Stimulated activated CD4-positive, alpha-beta T cell treated with anti-CD3 and anti-CD28 coated beads, Interleukin-1b, Interleukin-23, amount 100 ng/mL, for 24 hours (primary cell): ENCODE measurements at places on chromosomes 12 and 14.

DNA sequence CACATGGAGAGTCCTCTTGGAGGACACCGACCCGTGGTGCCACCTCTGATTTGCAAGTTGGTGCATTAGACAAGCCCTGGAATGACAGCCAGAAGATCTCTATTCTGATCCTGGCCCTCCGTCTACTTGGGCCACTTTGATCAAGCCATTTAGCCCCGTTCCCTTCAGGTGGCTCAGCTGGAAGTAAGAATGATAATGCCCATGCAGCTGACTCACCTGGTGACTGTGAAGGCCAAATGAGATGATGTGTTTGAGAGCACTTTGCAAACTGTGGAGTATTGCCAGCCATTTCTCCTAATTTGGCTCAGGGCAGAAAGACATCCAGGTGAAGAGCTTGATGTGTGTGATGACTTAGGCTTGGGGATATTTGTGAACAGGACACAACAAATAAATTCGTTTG lies 165.9 kb downstream of the ETV6 start:
- no peak for DNase-seq

DNA sequence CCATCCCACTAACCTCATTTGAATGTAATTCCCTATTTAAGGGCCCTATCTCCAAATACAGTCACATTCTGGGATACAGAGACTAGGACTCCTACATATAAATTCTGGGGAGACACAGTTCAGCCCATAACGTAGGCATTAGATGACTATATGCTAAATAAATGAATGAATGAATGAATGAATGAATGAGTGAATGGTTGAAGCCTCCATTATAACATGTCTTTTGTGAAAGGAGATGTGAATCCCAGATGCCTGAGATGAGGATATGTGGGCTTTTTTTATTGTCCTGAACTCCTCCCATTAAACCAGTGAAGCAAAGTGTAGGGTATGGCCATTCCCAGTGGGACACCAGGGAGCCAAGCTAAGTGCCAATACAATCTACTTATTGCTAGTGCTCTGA lies 20.5 kb upstream of the TMEM233 start:
- DNase-seq, result no peak

DNA sequence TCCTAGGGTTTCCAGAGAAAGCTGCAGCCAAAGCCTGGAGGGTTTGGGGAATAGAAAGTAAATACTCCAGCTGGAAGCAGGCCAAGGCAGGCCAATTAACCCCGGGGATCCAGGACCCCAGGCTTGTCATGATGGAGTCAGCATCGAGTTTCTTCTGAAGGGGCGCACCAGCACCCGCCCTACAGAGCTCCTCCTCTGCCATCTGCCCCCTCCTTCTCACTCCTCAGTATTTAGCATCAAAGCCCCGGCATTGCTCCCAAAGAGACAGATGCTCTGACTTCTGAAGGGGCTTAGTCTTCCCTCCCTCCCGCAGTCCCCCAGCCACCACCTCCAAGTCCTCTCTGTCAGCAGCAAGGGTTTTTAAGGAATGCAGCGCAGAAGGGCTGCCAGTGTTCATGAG lies 285.1 kb upstream of the NOS1 start:
- DNase-seq, result no peak

- no peak for DNase-seq
These were observed 447.5 kb downstream of the ADAMTS20 start for GRCh38 chr12:43104494-43104893.

- no peak for DNase-seq
These were observed 50.7 kb downstream of the IQSEC3 start for GRCh38 chr12:117311-117710.

DNA sequence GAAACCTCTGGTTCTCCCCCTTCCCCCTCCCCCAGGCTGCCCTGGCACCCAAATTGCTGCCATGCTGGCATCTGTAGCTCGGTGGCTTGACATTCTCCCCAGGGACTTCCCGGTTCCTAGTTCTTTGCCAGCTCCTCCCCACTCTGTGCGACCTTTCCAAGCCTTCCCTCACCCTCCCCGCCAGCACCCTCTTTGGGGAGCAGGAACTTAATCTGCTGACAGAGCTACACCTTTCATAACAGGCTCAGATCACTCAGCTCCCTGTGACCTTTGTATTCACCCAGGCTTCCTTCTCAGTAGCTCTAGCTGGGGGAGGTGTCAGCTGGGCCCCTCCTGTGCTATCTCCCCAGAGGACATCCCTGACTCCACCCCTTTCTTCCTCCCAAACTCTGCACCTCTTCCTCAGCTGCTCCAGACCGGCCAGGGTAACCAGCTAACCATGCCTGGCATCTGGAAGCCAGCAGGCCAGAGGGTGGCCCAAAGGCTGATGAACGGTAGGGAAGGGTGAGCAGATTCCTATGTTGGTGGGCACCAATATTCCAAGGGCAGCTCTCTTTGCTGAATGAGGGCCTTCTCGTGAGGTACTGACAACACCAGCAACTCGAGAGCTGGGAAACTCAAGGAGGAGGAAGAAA lies 1.8 kb upstream of the COX14 start:
- DNase-seq, result no peak

DNA sequence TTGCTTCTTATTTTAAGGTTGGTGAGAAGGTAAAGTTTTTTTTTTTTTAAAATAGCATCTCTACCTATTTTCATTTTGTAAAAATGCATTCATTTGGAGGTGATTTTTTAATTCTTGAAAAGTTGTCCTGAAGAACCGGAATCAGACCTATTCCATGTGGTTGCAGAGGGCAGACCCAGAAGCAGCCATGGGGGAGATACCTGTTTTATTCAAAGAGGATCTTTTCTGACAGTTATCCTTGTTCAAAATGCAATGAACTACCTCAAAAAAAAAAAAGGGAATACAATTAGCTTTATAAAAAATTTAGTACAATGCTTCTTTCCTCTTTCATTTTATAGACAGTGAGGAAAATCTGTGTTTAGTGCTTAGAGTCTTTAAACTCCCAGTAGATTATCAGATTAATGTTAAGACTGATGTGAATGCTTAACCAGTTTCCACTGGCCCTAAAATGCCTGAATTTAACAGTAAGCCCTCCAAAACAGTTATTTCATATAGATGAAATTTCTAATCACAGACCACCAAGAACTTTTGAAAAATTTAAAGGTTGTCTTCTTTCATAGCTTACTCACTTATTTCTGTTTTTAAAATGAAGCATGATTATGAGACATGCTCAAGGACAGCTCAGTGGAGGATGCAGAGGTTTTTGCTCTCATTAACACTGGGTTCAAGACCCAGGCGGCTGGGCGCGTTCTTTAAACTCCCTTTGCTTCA lies 8.6 kb upstream of the NEMF start:
- DNase-seq, result no peak

- DNase-seq, result no peak
These were observed 45.8 kb downstream of the SSH1 start for GRCh38 chr12:108811411-108812180.

- no peak for DNase-seq
These were observed 161.9 kb upstream of the CAND1 start for GRCh38 chr12:67107235-67107634.

DNA sequence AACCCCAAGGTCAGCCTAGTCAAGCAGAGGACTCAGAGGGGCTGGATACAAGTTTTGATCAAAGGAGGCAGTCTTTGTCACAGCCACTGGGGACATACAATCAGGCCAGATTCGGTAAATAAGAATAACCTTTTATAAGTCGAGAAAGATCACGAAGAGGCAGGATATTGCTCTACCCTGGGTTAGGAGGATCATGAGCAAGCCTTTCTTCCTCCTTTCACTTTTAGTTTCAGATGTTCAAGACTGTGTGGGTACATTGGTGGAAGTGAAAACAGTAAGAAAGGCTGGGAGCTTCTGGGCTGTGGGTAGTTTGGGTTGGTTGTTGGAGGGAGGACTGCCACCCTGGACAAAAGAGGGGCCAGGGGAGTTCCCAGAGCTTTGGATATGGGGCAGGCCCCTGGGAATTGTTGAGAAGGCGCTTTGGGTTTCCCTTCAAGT lies 127.7 kb downstream of the SNAPC1 start:
- DNase-seq, result no peak

- DNase-seq, result no peak
These were observed 4.2 kb upstream of the C1QL4 start for GRCh38 chr12:49340971-49341776.

- DNase-seq, result no peak
These were observed 25.5 kb downstream of the CFAP251 start for GRCh38 chr12:121943926-121944325.

DNA sequence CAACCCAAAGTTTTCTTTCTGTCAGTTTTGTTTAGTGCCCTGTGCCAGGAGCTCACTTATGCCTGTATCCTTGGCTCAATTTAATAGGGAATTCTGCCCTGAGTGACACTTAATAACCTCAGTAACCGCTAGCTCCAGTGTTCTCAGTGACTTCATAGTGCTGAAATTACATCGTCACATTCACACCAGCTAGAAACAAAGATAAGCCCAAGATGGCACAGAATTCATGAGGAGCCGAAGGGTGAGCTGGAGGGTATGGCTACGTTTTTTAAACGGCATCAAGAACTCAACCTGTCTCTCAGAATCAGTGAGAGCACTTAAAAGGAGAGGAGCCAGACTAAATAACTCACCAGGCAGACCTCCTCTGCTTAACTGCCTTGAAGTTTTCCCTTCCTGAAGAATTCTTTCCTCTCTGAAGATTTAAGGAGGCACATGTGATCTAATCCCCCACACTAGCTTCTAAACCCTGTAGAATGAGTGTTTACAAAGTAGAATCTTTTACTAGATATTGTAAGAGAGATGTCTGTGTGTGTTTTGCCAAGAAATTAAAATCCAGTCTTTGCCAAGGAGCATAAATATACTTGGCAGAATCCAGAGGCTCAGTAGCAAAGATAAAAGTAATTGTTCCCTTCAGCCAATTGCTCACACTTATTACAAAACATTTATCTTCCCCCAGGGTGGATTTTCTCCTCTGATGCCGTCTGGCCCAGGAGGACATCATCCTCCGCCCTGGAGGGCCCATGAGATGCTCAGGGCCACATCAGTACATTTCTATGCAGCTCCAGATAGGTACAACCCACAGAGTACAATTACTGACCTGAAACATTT lies 37.3 kb downstream of the PTGER2 start:
- DNase-seq, result no peak

DNA sequence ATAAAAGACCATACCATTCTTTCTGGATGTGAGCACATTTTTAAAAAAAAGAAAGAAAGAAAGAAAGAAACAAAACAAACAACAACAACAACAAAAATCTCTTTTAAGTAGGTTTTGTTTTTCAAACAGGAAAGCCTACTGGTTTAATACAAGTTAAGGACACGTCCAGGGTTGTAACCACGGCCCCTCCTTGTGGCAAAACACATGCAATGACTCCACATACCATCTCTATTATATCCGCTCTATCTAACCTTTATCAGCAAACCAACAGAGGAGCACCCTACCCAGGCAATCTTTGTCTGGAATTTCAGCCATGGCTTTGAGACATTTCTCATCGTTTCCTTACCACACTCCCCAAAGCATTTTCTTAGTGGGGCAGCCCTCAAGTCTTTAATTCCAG lies 360.5 kb upstream of the TMPO start:
- DNase-seq, result no peak

DNA sequence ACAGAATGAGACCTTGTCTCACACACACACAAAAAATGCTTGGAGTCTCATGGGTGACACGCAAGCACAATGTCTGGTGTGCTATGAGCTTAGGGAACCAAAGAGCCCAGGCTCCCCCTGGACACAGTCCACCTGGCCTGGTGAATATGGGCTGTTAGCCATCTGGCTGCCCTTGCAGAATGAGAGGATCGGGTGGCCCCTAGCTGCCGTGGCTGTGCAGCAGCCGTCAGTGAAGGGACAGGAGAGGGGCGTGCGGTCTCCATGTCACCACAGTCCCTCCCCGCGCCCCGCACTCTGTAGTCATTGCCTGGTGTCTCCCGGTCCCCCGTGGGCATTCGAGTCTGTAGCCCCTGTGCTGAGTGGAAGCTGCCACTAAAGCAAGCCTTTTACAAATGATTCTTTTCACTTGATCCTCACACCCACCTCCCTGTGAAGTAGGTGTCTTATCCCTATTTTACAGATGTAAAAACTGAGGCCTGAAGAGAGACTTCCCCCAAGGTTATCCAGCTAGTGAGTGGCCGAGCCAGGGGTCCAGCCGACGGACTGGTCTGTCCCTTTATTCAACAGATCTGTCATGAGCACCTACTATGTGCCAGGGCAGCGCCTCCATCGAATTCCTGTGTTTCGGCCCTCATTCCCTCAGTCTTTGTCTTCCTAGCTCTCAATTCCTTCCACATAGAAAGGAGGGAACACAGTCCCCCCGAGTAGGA lies 18.8 kb downstream of the MVK start:
- no peak for DNase-seq

DNA sequence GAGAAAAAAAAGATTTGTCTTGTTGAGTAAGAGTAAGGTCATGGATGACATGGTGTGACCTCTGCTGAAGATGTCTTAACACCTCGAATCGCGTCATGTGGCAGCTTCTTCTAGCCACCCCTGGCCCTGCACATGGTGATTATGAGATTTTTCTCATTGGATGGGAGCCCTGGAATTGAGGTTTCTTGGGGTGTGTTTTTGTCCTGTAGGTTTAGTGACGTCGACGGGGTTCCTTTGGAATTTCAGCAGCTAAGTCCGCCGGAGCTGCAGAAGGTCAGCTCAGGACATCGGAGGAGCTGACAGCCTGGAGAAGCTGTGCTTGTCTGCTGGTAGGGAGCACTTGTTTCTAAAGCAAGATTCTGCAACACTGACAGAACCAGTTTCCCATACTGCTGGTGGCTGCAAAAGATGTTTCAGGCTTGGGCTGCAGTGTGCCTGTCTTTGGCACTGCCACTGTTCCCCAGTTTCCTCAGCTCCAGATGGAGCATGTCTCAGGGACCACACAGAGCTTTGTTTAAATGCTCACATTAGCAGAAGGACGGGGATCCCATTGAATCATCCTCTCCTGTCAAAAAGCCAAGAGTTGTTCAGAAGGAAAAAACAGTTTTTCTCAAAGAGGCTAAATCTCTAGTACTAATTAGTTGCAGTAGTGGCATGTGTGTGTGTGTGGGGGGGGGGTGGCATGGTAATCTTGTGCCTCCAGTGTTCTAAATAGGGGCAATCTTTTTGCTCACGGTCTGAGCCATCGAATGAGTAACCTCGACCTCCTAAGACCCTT lies 5.2 kb upstream of the FOS start:
- no peak for DNase-seq

DNA sequence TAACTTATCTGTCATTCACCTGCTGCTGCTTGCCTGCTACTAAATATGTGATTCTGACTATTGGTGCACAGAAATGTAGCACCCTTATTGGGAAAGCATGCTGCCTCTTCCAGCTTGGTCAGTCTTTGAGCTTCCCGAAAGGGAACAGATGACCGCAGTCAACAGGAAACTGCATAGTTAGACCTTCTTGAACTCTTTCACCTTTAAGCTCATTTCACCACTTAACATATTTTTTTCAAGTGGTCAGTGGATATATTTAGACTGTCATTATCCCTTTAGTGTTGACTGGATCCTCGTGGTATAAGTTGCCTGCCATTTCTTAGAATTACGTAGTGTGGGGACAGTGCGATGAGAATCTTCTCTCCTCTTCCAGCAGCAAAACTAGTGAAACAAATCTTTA lies 224.9 kb downstream of the FBXL14 start:
- no peak for DNase-seq

- no peak for DNase-seq
These were observed 106.7 kb downstream of the ANO4 start for GRCh38 chr12:100901266-100901665.

- no peak for DNase-seq
These were observed 60.2 kb downstream of the PLXNC1 start for GRCh38 chr12:94208622-94208966.

GRCh38 chr12:99444859-99445316 lies 202.7 kb upstream of the GARIN6 start:
- no peak for DNase-seq
